ENCODE measurements at places on chromosomes 3 and 15. TPM values are rescaled to one million over a fixed set of nuclear protein-coding genes. Genes with fewer than 3 reads are reported as not detected.

- H3K4me3 ChIP-seq = no peak overlapping the region
- DNase-seq = no peak
- H3K4me1 ChIP-seq = peaks cover 4% of the 10 kb centered on the region
- peaks cover 8% of the 10 kb centered on the region for H3K27me3 ChIP-seq
- no peak overlapping the region for H3K27ac ChIP-seq
Measured at GRCh38 chr15:48283396-48284145, 47.7 kb upstream of the DUT start.

Gene COX5A
- total RNA-seq = 326 TPM

- no peak overlapping the region for H3K27ac ChIP-seq
- no peak for DNase-seq
- no peak overlapping the region for H3K4me3 ChIP-seq
- H3K4me1 ChIP-seq = peaks cover 21% of the 10 kb centered on the region
- no peaks in the 10 kb centered on the region for H3K36me3 ChIP-seq
Measured at GRCh38 chr3:31502803-31503221, 29.9 kb upstream of the STT3B start.

GRCh38 chr3:113261063-113261625 lies 49.8 kb downstream of the BOC start:
- H3K27ac ChIP-seq = no peak overlapping the region
- no peaks in the 10 kb centered on the region for H3K4me1 ChIP-seq
- no peak overlapping the region for H3K4me3 ChIP-seq
- no peaks in the 10 kb centered on the region for H3K36me3 ChIP-seq
- DNase-seq = no peak
- H3K27me3 ChIP-seq = no peaks in the 10 kb centered on the region

Gene ANKUB1
- not detected for total RNA-seq

Gene CRABP1
- not detected for total RNA-seq

DNA sequence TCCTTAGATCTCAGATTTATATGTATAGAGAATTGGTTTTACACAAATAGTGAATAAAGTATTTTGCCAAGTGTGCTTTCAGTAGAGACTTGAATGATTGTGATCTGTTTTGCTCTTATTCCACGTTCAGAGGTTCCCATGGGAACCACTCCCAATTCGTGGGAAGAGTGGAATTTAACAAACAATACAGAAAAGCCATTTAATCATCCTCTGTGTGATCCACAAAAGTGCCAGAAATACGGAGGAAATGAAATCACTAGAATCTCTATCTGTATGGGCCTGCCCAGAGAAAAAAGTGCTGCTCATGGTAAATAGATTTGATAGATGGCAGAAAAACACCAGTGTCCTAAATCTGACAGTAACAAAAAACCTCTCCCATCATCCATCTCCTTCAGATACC lies 56.0 kb downstream of the CNTN4 start:
- no peak for DNase-seq
- no peaks in the 10 kb centered on the region for H3K36me3 ChIP-seq
- H3K27ac ChIP-seq = no peak overlapping the region
- H3K4me3 ChIP-seq = no peak overlapping the region
- no peaks in the 10 kb centered on the region for H3K27me3 ChIP-seq
- H3K4me1 ChIP-seq = no peaks in the 10 kb centered on the region

DNA sequence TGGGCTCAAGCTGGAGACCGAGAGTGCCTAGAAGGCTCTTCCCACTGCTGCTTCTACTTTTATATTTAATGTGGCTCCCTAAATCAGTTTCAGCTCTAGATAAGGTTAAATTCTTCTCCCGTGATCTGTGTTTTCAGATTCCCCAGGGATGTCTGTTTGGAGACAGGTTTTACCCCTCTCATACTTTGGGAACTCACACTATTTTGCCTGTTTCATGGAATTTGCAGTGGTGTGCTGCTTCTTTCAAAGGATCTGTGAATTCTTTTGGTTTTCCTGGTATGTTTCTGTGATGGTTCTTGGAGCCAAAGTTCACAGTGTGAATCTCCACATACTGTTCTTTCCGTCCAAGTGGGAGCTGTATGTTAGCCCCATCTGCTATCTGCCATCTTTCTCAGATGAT lies 238.3 kb upstream of the SLITRK3 start:
- DNase-seq = no peak
- no peak overlapping the region for H3K4me3 ChIP-seq
- no peaks in the 10 kb centered on the region for H3K36me3 ChIP-seq
- H3K27ac ChIP-seq = no peak overlapping the region

Gene SLC28A1
- total RNA-seq = not detected

DNA sequence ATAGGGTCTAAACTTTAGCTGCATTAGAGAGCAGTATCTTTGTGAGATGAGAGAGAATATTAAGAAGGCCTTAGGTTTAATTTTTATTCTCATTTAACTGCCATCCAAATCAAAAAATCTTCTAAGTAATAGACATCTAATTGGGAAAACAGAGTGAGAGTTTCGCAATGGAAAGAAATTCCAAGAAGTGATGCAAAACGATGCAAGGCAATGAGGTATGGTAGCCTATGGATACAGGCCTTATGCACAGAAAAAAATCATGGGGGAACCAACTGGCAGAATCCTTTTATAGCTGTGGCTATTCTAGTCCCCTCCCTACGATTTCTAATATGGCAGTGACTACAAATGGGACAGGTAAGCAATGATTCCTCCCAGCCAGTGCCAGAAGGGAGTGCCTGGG lies 225.9 kb downstream of the GREM1 start:
- H3K4me1 ChIP-seq = no peaks in the 10 kb centered on the region
- H3K4me3 ChIP-seq = no peak overlapping the region
- no peak for DNase-seq

- no peak overlapping the region for H3K27ac ChIP-seq
- H3K4me1 ChIP-seq = no peaks in the 10 kb centered on the region
- no peak overlapping the region for H3K4me3 ChIP-seq
- no peak for DNase-seq
Measured at GRCh38 chr3:63617391-63617790, 35.1 kb upstream of the SNTN start.

- DNase-seq = no peak
- H3K4me1 ChIP-seq = peaks cover 6% of the 10 kb centered on the region
- H3K27ac ChIP-seq = no peak overlapping the region
- no peaks in the 10 kb centered on the region for H3K27me3 ChIP-seq
- no peaks in the 10 kb centered on the region for H3K36me3 ChIP-seq
Measured at GRCh38 chr15:75763137-75763611, 50.5 kb upstream of the CSPG4 start.

- H3K27ac ChIP-seq = no peak overlapping the region
- H3K4me1 ChIP-seq = no peaks in the 10 kb centered on the region
- H3K36me3 ChIP-seq = no peaks in the 10 kb centered on the region
- DNase-seq = no peak
- no peak overlapping the region for H3K4me3 ChIP-seq
Measured at GRCh38 chr3:177824190-177824786, 627.0 kb upstream of the TBL1XR1 start.

DNA sequence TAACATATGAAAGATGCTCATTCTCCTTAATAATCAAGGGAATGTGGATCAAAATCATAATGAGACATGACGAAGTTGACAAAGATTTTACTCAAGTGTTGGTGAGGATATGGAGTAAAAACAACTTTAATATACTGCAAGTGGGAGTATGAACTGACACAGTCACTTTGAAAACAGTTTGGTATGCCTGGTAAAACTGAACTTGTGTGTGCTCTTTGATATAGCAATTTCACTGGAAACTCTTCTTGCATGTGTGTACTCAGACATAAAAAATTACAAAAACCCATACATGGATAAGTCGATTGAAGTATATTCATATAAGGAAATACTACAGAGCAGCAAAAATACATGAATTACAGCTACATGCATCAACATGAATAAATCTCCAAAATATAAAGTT lies 182.5 kb downstream of the NFKBIZ start:
- no peak overlapping the region for H3K4me3 ChIP-seq
- no peaks in the 10 kb centered on the region for H3K4me1 ChIP-seq
- H3K27ac ChIP-seq = no peak overlapping the region

DNA sequence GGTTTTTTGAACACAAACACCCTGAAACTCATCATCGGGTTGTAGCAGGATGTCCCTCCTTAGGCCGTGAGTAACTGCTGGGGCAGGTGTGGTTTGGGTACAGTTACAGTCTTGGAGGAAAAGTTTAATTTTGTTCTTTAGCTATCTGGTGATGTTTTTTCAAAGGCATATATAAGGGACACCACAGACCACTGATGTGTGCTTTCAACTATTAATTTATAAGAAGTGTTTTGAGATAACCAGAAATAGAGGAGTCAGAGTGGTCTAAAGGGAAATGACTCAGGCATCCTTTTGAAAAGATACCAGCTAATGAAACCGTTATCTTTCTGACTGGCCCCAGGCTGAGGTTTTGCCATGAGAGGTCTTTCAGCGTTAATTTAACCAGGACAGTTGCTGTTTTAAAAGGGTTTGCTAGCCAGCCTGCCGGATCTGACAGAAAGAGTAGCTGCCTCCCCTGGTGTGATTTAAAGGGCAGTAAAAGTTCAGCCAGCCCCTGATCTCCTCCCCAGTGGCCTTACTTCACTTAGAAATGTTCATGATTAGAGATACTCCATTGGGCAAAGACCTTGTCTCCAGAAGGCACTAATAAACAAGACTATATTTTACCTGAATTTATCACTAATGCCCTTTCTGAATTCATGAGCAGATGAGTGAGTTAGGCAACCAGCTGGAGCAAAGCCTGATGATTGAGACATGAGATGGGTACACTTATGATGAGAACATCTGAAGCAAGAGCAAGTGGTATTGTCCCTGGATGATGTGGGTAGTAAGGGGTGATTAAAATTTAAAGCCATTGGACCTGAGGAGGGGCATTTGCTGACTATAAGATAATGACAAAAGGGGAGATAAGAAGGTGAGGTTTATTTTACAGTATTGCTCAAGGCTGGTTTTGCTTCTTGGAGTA lies 482.5 kb upstream of the TBL1XR1 start:
- H3K36me3 ChIP-seq = no peaks in the 10 kb centered on the region
- no peak overlapping the region for H3K4me3 ChIP-seq
- H3K27me3 ChIP-seq = no peaks in the 10 kb centered on the region
- peaks cover 19% of the 10 kb centered on the region for H3K4me1 ChIP-seq
- no peak overlapping the region for H3K27ac ChIP-seq

DNA sequence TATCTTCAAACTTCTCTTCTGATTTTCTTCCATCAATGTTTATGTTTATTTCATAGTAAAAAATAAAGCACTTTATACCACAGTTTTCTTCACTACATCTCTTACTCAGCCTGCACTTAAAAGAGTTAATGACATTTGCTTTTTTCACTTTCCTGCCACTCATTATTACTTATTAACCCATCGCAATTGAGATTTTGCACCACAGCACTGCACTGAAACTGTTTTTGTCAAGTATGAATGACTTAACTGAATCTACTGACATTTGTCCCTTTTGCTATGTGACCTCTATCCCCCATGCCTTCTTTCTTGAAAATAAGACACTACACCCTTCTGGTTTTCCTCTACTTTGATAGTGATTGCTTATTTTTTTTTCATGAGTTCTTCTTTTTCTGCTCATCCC lies 739.7 kb upstream of the DPPA4 start:
- no peak overlapping the region for H3K27ac ChIP-seq
- H3K4me3 ChIP-seq = no peak overlapping the region
- no peak for DNase-seq
- H3K27me3 ChIP-seq = no peaks in the 10 kb centered on the region
- no peaks in the 10 kb centered on the region for H3K36me3 ChIP-seq
- no peaks in the 10 kb centered on the region for H3K4me1 ChIP-seq

DNA sequence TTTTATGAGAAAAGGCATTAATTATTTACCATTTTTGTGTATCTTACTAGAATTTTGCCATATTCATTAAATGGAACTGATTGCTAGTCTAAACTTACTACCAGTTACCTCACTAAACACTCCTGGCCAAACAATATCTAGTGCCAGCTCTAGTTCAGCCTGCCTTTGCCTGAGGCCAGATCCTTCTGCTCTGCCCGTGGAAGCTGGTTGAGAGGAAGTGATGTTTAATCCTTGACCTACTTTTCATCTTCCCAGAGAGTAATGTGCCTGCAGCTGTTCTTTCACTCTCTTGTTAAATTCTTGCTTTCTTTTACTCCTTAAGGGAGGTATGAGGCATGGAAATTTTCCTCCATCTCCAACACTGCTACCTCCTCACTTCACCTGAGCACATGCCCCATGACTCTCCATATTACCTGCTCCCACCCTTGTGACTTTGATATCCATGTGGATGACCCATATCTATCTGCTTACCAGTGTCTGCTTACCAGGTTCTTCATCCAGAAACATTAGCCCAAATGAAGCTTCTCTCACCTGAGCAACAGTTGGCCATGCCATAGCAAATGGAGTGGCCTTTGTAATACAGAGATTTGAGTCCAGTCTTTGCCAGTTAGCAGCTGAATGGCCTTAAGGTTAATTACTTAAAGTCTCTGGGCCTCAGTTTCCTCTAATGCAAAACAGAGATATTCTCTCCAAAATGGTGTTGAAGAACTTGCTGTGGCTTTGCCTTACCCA lies 53.4 kb downstream of the UBE2E1 start:
- no peak for DNase-seq
- H3K4me3 ChIP-seq = no peak overlapping the region
- no peaks in the 10 kb centered on the region for H3K27me3 ChIP-seq
- peaks cover 12% of the 10 kb centered on the region for H3K4me1 ChIP-seq

Gene GTF2A2
- 230 TPM for total RNA-seq

GRCh38 chr3:188791311-188791710 lies 380.5 kb upstream of the TPRG1 start:
- peaks cover 11% of the 10 kb centered on the region for H3K4me1 ChIP-seq
- DNase-seq = no peak
- H3K4me3 ChIP-seq = no peak overlapping the region
- no peaks in the 10 kb centered on the region for H3K36me3 ChIP-seq
- H3K27me3 ChIP-seq = no peaks in the 10 kb centered on the region

DNA sequence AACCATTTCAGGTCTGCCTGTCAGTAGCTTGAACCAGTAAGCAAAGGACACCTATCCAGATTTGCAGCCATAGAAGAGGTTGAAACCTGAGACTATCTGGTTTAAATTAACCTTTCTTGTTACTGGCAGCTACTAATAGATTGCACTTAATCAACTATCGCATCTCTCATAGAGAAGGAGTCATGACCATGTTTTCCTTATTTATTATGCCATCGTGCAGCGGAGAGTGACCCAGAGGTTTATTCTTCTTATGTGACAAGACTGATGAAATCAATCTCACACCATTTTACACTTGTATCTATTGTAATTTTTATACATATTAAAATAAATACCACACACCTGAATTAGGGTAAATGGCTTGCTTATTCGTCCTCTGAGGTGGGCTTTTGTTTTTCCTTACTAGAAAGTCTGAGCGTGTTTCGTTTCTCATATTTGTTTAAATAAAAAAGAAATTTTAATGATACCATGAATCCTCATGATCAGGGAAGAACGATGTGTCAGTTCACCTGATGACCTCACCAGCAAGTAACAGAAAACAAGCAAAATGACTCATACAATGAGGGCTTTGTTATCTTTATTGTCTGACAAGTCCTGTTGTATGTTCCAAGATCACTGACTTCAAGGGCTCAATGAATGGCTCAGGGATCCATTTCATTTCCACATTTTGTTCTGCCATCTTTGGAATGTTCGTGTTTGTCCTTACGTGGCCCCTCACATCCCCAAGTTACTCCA lies 379.5 kb upstream of the DPH6 start:
- H3K4me3 ChIP-seq = no peak overlapping the region
- no peaks in the 10 kb centered on the region for H3K4me1 ChIP-seq
- H3K36me3 ChIP-seq = no peaks in the 10 kb centered on the region
- no peak overlapping the region for H3K27ac ChIP-seq

- H3K4me1 ChIP-seq = no peaks in the 10 kb centered on the region
- no peaks in the 10 kb centered on the region for H3K27me3 ChIP-seq
- no peak for DNase-seq
- no peak overlapping the region for H3K4me3 ChIP-seq
- H3K36me3 ChIP-seq = no peaks in the 10 kb centered on the region
Measured at GRCh38 chr15:99507504-99508310, 58.1 kb upstream of the MEF2A start.
